ENCODE measurements at places on chromosomes 13 and 19. TPM values are rescaled to one million over a fixed set of nuclear protein-coding genes. Genes with fewer than 3 reads are reported as not detected.
A peak's percentile ranks its signal among the peaks of the same experiment; 100 is the strongest.

PSG5 gene
- total RNA-seq: not detected

SPIB gene
- 0.83 TPM for total RNA-seq

MTUS2 gene
- 2.4 TPM for total RNA-seq

CLEC11A gene
- 3.0 TPM for total RNA-seq

- peak overlapping the region; percentile 52 for H3K27ac ChIP-seq
- DNase-seq: no peak
- no peak overlapping the region for H3K4me3 ChIP-seq
- H3K4me1 ChIP-seq: peaks cover 57% of the 10 kb centered on the region
- no peaks in the 10 kb centered on the region for H3K36me3 ChIP-seq
- no peaks in the 10 kb centered on the region for H3K27me3 ChIP-seq
Measured at GRCh38 chr19:4378886-4379285, 21.5 kb downstream of the SH3GL1 start.

- H3K27ac ChIP-seq: no peak overlapping the region
- H3K4me3 ChIP-seq: no peak overlapping the region
- no peaks in the 10 kb centered on the region for H3K4me1 ChIP-seq
- DNase-seq: no peak
Measured at GRCh38 chr13:110442930-110443621, 118.4 kb downstream of the RAB20 start.

GRCh38 chr13:19881641-19882040, 18.2 kb upstream of the ZMYM5 start:
- H3K36me3 ChIP-seq: no peaks in the 10 kb centered on the region
- H3K27me3 ChIP-seq: no peaks in the 10 kb centered on the region
- peaks cover 10% of the 10 kb centered on the region for H3K4me1 ChIP-seq

GRCh38 chr19:47598407-47599349, 10.3 kb upstream of the BICRA start:
- H3K4me1 ChIP-seq: 0 out of 2 replicates have a peak, but pooled peaks cover 2% of the 10 kb centered on the region
- H3K27me3 ChIP-seq: no peaks in the 10 kb centered on the region
- no peak overlapping the region for H3K27ac ChIP-seq
- no peaks in the 10 kb centered on the region for H3K36me3 ChIP-seq
- peak; percentile 36 for DNase-seq

DNA sequence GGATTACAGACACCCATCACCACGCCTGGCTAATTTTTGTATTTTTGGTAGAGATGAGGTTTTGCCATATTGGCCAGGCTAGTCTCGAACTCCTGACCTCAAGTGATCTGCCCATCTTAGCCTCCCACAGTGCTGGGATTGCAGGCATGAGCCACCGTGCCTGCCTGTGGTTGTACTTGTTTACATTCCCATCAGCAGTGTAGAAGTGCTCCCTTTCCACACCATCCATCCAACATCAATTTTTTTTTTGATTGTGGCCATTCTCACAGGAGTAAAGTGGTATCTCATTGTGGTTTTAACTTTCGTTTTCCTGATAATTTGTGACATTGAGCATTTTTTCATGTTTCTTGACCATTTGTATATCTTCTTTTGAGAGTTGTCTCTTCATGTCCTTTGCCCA, 1019.4 kb upstream of the SLC10A2 start:
- H3K27ac ChIP-seq: no peak overlapping the region
- no peak overlapping the region for H3K4me3 ChIP-seq
- no peaks in the 10 kb centered on the region for H3K36me3 ChIP-seq
- H3K27me3 ChIP-seq: no peaks in the 10 kb centered on the region
- H3K4me1 ChIP-seq: no peaks in the 10 kb centered on the region

- H3K36me3 ChIP-seq: no peaks in the 10 kb centered on the region
- DNase-seq: no peak
- H3K27ac ChIP-seq: no peak overlapping the region
- no peaks in the 10 kb centered on the region for H3K4me1 ChIP-seq
Measured at GRCh38 chr13:35159041-35159440, 217.0 kb downstream of the NBEA start.

- no peak for DNase-seq
- H3K27ac ChIP-seq: no peak overlapping the region
Measured at GRCh38 chr19:55256562-55257460, 2.0 kb downstream of the PPP6R1 start.

DNA sequence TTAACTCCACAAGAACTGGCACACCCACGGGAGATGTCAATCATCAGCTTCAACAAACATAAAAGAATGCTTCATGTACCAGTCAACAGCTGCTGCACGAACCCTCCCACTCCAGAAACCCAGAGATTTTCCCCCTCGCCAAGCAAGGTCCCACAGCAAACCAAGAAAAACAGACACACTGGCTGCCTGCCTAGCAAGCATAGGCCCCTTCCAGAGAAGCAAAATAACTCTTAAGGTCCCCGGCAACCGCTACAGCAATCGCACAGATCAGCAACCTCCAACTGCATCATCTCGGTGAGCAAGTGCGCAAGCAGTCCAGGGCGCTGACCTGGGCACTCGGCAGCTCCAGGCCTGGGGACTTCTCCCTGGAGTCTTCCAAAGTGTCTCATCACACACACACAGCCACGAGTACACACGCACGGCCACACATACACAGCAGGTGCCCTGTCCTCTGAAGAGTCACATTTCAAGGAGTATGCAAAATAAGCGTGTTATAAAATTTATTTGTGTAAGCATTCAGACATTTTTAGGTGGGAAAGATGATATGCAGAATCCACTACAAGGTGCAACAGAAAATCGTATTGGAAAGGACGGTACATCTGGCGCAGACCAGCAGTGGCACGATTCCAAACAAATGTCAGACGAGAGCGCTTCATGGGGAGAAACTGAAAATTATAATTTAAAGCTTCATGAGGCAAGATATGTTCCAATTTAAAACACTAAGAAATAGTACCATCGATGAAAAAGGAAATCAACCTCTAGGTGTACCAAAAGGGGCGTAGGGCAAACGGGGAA, 125.0 kb downstream of the STK24 start:
- no peak for DNase-seq
- peaks cover 28% of the 10 kb centered on the region for H3K4me1 ChIP-seq
- H3K4me3 ChIP-seq: no peak overlapping the region
- H3K27me3 ChIP-seq: no peaks in the 10 kb centered on the region
- no peak overlapping the region for H3K27ac ChIP-seq

- no peak overlapping the region for H3K27ac ChIP-seq
- H3K4me3 ChIP-seq: no peak overlapping the region
- H3K36me3 ChIP-seq: no peaks in the 10 kb centered on the region
Measured at GRCh38 chr19:50768277-50768676, 2.0 kb upstream of the GPR32 start.

DNA sequence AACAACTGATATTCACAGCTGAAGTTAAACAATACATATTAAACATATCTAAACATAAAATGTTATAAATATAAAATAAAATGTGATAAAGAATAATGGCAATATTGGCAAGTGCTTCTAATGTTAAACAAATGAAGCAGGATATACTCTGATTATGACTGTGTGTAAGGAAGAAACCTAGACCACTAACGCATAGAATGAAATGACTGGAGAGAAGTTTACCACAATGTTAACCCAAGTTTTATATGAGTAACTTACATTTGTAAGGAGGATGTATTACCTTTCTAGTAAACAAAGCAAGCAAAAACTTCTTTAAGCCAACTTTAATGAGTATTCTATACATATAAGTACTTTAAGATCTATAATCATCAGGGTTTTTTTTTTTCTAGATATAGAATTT, 43.0 kb downstream of the RB1 start:
- no peak overlapping the region for H3K4me3 ChIP-seq
- DNase-seq: no peak

- no peak overlapping the region for H3K4me3 ChIP-seq
- no peaks in the 10 kb centered on the region for H3K27me3 ChIP-seq
- peaks cover 7% of the 10 kb centered on the region for H3K4me1 ChIP-seq
- DNase-seq: no peak
Measured at GRCh38 chr19:560121-560520, 12.3 kb upstream of the BSG start.

Data from SJCRH30 (cell line).